8988T (cell line): ENCODE measurements at places on chromosomes 7 and 10.
A peak's percentile ranks its signal among the peaks of the same experiment; 100 is the strongest.

DNA sequence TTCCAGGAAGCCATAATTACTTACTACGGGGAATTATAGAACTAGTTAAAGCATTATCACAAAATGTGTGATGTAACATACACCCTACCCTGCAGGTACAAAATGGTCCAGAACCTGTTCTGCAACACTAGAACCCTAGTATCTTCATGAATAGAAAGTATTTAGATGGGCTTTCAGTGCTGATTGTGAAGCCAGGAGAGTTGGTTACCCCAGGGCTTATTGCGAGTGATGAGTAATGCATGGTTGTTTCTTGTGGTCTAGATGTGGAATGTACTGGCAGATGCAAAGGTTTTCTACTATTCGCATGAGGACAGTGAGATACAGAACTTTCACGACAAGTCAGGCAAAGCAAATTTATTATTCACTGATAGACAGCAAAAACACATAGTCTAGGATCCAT is 33.6 kb upstream of the AGR3 start:
- no peak for DNase-seq

- no peak for DNase-seq
These were observed 124.4 kb upstream of the KIF5B start for GRCh38 chr10:32180390-32181280.

DNA sequence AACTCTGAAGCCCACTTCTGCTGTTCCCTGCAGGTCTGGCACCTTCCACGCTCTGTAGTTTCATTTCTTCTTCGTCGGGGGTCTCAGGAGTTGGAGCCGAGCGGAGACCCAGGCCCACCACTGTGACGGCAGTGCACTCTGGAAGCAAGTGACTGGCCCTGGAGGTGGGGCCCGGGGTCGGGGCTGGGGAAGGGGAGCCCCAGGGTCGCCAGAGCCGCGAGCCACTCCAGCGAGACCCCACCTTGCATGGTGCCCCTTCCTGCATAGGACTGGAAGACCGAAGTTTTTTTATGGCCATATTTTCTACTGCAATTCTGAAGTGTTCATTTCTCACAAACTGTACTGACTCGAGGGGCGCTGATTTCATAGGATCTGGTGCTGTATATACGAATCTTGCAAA is 172.8 kb downstream of the CCDC3 start:
- DNase-seq = no peak

- DNase-seq = no peak
These were observed 216.3 kb downstream of the SDK1 start for GRCh38 chr7:3517344-3517743.

DNA sequence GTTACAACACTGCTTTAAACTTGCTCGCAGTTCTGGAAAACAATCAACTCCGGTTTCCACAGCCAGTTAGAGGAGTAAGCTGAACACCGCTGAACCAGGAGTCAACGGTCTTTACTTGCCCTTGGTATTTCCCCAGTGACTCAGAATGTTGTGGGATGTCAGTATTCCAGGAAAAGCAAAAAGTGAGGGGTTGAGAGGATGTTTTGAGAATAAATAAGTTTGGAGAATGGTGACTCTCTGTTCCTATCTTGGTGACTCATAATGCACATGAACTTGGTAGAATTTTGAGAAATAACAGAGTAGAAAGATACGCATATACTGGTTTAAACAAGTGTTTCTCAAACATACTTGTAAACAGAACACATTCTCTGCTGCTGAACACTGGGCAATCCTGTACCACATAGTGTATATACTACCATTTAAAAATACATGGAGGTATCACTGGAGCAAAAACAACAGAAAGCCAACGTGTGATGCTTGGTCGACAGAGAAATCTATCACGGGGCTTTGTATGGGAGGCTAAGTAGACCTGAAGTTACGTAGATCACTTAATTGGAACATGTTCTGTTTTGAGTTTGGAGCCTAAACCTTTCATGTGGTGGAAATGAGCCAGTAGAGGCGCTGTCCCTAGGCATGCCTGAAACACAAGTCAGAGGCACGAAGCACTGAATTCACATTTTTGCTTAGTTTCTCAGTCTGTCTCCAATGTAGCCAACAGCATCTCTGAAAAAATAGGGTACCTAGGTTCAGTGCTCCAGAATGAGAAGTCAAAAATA is 534.3 kb downstream of the PARD3 start:
- DNase-seq = no peak

DNA sequence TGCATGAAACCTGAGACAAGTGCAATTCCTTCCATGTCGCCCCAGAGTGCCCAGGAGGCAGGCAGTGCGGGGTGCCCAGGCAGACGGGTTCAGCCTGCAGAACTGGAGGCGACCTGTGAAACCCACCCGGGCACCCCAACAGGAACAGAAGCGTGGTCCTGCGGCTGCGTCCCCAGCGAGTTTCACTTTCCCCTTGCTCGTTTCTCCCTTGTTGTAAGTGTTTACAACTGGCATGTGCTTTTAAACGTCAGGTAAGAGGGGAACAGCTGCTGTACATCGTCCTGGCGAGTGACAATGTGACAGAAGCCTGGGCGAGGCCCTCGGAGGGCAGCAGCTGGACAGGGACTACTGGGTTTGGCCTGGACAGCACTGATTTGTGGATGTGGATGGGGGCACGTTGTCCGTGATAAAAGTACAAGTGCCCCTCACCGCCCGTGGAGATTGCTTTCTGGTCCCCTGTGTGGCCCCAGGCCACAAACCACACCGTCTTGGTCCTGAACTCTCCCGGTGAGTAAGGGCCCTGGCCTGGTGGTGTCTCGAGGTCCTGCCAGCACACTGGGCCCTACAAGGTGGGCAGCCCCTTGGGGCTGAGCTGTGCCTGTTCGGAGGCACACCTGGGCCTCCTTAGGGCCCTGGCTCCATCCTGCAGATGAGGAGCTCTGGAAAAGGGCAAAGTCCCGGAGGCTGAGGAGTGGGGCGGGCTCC is 4.0 kb downstream of the VENTX start:
- no peak for DNase-seq

- no peak for DNase-seq
These were observed 222.8 kb downstream of the RELN start for GRCh38 chr7:103766660-103767059.

DNA sequence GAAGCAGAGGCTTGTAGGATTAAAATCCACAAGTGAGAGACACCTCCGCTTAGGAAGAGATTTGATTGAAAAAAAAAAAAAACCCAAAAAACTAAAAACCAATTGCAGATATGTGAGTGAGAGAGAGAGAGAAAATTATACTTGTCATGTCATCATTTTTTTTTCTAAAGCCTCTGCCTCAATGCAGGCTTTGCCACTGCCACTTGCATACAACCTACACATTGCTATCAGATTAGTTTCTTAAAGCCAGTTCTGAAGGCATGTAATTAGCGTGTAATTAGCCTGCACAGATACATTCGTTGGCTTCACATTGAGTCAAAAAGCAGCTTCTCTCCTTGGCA is 86.1 kb upstream of the MTPN start:
- DNase-seq = no peak

- DNase-seq = no peak
These were observed 57.0 kb downstream of the KLRG2 start for GRCh38 chr7:139426258-139427028.

DNA sequence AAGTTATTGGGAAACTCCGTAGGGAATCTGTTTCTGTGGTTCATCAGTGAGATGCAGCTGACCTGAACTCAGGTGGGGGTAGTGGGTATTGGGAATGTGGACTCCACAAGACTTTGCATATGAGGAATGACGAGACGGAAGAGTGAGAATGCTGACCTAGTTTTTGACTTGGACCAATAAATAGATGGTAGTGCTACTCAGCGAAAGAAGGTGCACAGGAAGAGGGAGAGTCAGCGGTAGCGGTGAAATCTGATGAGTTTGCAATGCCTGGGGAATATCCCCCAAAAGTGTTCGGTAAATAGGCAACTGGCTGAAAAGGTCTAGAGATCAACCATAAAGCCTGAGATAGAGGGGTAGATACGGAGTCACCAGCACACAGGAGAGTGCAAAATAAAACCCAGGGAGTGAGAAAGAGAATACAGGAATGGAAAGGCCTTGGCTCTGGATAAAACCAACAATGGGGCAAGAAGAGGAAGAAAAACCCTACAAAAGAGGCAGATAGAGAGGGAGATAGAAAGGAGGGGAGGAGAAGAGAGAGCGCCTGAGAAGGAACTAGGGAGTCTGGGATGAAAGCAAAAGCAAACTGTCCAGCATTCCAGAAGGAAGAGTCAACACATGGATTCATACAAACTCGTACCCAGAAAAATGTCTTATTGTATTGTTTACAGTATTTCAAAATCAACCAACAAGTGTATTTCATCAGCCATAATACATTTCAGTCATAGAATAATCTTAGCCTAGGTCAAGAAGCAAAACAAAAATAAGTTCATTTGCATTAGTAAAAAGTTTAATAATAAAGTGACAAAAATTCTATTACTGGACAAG is 5.4 kb downstream of the ARHGAP21 start:
- DNase-seq = no peak

GRCh38 chr7:75966190-75966961 is 28.0 kb downstream of the TMEM120A start:
- no peak for DNase-seq

- no peak for DNase-seq
These were observed 78.7 kb upstream of the CXCL12 start for GRCh38 chr10:44463511-44464121.

DNA sequence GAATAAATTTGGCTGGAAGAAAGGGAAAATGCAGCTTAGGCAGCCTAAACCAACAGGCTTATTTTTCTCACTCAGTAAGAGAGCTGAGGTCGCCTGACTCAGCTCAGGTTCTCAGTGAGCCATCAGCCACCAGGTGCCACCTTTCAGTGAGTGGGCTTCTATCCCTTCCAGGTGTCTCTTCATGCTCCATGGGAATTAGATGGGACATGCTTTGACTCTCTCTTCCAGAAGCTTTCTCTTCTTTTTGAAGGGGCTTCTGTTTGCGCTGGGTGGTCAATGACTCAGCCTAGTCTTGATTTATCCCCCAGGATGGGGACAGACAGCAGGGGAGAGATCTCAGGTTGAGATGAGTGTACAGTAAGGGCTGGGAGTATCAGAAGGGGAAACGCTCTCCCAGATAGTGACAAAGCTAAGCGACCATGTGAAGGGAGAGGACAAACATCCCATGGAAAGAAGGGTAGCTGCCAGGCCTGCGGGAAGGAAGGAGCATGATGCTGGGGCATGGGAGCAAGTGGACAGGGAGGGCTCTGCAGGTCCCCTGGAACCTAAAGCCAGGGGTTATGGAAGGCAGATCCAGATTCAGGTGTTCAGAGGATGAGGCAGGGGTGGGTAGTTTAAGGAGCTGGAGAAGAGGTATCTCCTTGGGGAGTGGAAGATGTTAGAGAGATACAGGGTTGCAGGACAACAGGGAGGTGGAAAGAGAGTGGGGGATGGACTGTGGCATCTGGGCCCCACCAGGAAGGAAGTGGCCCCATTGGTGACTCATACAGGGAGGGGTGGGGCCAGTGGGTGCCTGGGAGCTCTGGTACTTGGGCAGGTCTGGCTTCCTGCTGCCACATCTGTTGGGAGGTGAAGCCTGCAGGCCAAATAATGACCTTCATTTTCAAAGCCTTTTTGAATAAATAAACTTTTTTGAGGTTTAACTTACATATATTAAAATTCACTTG is 32.5 kb downstream of the OGDH start:
- DNase-seq = peak; percentile 50

DNA sequence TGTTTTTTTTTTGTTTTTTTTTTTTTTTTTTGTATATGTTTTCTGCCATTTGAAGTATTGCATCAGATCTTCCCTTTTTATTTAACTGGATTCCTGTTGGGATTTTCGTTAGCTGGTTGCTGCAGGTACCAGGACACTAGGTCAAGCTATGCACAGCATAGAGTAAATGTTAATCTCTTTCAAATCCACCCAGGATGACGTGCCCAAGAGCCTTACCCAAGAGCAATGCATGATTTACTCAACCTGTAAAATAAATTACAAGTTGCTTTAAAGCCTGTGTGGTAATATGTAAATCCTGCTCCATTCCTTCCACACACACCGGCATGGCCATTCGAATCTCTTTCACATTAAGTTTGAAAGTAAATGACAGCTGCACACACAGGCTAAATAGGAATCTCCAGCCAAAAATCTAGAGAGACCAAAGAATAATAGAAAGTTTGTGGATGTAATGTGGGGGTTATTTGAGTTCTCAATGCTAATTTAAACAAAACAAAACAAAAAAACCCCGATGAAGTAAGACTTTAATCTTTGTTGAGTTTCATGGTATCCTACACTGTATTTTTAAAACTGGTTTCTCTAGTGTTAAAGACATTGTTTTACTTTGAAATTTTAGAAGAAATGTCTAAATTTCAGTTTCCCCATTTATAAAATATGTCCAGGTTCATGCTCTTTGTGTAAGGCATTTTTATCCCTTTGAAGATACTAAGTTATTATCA is 167.9 kb downstream of the FRMD4A start:
- no peak for DNase-seq

DNA sequence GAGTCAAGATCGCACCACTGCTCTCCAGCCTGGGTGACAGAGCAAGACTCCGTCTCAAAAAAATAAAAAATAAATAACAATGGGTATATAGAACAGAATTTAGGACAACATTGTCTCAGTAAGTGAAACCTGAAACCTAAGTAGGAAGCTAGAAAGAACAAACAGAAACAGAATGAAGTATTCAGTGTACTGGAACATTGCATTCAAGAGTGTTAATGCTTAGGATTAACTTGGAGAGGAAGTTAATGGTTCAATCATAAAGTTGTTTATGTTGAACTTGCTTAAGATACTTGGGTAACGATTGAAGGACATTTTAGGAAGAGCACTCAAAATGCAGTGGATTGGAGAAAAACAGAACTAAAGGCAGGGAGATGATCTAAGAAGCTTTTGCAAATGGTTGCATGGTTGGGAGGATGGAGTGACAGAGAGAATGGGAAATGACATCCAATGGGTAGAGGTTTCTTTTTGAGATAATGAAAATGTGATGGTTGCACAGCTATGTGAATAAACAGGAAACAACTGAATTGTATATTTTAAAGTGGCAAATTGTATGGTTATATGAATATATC is 233.7 kb downstream of the ADK start:
- no peak for DNase-seq
